ENCODE measurements at places on chromosomes 3 and 15.

- DNase-seq, result no peak
These were observed 158.8 kb upstream of the GADL1 start for GRCh38 chr3:31053299-31053698.

DNA sequence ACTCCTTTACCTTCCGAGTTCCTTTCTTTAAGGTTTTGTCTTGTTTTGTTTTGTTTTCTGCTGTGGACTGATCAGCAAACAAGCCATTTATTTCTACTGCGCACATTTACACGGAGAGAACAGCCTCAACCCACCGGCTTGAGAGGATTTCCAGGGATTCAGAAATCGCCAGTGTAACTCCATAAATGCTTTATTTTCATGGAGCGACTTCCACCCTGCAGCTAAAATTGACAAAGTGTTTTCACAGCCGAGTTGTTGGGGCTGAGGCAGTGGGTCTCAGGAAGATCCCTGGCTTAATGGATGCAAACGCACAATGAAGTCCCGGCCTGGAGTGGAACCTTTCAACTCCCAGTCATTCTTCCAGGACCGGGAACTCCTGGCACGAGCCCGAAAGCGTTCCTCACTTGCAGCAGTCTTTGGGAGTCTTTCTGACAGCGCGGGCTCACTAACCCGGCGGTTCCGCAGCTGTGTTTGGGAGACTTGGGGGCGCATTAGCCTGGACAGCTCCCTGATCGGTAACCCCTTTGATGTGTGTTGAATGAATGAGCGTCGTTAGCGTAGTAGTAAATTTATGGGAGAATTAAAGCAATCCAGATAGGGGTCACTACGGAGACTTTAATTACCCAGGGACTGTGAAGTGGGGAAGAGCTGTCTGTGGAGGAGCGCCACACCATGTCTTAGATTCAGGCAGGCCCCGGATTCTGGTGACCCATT, 785 bp upstream of the MYRIP start:
- DNase-seq, result no peak

DNA sequence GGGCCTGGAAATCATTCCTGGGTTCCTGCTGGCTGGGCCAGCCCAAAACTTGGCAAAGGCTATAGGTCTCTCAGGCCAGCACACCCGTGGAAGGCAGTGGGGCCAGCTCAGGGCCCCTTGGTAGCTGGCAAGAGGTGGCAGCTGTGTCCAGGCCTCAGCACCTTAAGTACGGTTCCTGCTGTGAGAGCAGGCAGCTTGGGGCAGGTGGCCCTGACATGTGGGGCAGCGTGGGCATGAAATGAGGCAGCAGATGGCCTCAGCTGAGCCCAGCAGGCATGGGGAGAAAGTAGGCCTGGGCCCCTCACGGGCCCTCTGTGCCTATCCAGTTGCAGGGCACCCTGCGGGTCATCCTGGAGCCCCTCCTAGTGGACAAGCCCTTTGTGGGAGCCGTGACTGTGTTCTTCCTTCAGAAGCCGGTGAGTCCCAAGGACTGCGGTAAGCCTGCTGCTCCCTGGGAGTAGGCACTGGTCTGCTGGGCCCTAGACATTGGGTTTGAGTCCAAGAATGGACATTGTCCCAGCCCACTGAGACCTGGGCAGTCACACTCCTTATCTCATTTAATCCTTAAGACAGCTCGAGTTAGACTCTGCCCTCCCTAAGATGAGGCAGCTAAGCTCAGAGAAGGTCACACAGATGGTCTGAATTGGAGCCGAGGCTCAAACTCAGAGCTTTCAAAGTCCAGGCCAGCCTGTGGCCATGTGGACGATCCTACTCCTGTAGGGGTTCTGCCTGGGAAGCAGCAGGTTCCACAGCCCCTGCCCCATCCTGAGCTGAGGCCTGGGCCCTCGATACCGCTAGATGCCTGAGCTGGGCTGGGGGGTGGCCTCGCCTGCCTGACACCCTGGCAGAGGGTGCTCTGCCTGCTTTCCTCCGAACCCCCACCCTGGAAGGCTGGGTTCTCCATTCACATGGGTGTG, 25.5 kb downstream of the ESYT3 start:
- no peak for DNase-seq

DNA sequence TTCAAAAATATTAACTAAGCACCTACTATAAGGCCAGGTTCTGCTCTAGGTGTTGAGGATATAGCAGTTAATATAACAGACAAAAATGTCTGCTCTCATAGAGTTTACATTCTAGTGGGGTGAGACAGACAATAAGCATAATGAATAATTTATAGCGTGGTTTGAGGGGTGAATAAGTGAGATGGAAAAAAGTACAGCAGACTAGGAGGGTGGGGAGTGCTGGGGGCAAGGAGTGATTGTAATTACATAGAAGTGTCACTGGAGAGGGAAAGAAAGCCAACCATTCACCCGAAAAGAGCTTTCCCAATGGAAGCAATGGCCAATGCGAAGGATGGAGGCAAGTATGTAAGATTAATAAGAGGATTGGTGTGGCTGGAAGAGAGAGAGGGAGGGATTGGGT, 552.9 kb upstream of the KCNMB2 start:
- no peak for DNase-seq

- DNase-seq, result no peak
These were observed 748.8 kb upstream of the CCDC54 start for GRCh38 chr3:106628407-106628806.

- DNase-seq, result no peak
These were observed 213.2 kb downstream of the KCNMB2 start for GRCh38 chr3:178749471-178749870.

DNA sequence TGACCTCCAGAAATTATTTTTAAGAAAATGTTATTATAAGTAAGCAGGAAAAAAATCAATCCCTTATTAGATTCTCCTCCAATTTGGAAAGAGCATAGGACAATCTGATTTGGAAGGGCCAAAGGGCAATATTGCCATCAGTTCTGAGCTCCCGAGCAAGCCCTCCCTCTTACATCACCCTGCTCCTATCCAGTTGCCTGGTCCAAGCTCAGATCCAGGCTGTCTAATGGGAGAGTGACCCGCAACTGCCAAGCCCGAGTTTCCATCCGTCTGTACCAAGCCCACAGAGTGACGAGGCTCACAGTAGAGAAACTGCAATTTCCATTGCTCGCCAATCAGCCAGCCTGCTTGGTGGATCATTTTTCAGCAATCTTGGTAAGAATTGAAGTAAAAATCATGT, 187.7 kb downstream of the MEX3B start:
- DNase-seq, result no peak

DNA sequence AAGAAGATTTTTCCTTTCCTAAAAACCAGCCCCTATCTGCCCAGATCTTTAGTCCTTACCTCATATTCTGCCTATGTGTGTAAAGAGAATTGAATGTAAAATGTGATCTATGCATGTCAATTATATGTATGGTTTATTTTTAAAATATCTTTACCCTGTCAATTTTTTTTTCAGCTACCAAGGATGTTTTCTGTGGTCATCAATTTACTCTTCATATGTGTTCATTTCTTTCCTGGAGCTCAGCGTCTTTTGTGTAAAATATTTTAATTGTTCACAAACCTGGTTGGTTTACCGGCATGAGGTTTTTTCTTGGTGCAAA, 1.7 kb upstream of the NR2F2 start:
- DNase-seq, result no peak

- DNase-seq, result no peak
These were observed 3.0 kb downstream of the ADAMTS9 start for GRCh38 chr3:64684715-64685261.

DNA sequence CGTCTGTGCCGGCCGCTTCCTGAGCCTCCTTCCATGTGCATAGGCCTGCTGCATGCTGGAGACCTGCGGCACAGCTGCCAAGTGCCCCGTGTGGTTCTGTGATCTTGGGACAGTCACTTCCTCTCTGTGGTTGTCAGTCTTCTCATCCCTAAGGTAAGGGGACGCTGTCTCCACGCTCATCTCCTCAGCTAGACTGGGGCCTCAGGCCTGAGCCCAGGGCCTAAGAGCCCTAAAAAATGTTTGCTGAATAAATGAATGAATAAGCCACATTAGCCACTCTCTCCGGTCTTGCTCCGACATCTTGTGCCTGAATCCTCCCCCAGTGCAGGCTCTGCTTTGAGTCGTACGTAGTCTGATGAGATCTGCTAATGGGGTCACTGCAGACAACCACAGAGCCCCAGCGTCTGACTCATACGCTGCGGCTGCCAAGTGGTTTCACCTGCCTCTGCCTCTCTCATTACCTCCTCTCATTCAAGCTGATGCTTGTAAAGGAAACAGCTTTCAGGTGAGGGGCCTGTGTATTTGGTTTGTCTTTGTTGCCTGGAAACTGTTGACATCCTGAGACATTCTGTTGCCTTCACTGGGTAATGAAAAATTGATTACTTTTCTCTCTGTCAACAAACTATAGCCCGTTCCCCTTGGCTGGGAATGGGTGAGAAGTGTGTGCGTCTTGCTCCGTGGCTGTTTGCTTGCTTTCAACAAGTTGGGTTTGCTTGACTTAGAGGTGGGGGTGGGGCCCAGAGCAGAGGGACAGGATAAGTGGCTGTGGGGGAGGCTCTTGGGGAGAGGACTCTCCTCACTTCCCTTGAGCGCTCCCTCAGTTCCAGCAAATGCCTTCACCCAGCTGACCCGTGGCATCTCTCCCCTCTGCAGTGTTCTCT, 15.9 kb downstream of the RPLP1 start:
- DNase-seq, result peak; percentile 19

GRCh38 chr3:110180733-110181132, 843.4 kb upstream of the DPPA4 start:
- no peak for DNase-seq

- DNase-seq, result no peak
These were observed 24.3 kb upstream of the GADL1 start for GRCh38 chr3:30918761-30919160.

DNA sequence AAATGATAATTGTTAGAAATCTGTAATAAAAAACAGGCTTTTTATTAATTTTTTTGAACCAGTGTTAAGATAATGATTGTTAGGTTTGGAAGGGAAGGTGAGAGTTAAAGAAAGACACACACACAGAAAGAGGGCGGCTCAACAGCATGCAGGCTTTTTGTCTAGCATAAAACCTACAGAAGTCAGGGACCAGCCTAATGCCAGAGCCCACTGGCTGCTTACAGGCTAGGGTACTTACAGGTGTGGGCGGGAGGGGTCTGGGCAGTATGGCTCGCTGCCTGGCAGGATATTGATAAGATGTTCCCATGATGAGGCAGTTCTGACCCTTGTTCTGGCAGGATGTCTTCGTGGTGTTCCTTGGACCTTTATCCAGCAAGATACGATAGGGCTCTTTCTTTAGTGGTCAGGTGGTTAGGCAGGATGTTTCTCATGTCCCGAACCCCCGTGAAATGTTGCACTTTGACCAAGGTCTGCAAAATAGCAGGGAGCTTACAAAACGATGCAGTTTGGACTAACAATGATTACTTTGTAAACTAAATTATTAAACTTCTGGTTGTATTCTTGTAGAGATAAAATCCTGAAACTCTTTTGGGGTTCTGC, 84.7 kb downstream of the DCUN1D1 start:
- DNase-seq, result no peak

GRCh38 chr15:41494922-41495735, 1.5 kb downstream of the ITPKA start:
- no peak for DNase-seq

GRCh38 chr15:83174891-83175290, 32.7 kb downstream of the HDGFL3 start:
- DNase-seq, result no peak

- DNase-seq, result no peak
These were observed 101.8 kb downstream of the NECTIN3 start for GRCh38 chr3:111173328-111173900.

GRCh38 chr3:25849641-25850385, 59.9 kb downstream of the OXSM start:
- no peak for DNase-seq

DNA sequence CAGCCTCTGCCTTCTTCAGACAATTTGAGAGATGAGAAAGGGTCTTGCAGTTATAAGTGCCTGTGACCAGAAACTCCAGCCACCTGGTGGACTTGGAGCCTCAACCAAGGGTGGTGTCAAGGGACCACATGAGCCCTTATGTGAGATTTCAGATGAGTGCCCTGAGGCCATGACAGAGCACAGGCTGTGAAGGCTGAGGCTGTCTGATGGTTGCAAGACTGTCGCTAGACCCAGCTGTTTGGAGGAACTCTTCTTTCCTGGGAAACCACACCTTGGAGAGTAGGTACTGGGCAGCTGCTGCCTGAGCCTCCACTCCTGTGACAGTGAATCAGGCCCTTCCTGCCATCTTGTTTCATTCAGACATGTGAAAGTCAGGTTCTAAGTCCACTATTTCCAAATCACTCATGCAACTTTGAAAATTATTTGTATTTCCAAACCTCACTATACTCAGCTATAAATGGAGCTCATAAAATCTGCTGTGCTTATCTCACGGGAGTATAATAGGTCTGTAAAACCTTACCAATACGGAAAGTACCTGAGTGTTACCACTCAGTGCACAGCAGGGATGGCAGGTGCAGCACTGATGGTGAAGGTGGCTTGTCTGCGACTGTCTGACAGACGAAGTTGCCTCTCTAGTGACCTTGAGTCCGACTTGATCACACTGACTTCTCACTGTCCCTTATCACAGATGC, 99.4 kb downstream of the RPL39L start:
- no peak for DNase-seq

GRCh38 chr3:136146981-136147729, 49.0 kb downstream of the MSL2 start:
- DNase-seq, result no peak

DNA sequence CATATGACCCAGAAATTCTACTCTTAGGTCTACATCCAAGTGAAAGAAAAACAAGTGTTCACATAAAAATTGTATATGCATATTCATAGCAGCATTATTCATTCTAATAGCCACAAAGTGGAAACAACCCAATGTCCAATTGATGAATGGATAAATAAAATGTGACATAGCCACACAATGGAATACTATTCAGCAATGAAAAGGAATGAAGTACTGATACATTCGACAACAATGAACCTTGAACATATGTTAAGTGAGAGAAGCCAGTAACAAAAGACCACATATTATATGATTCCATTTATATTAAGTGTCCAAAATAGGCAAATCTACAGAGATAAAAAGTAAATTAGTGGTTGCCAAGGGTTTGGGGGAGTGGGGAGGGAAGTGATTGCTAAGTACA, 70.2 kb upstream of the ACTC1 start:
- DNase-seq, result no peak
